Aorta (tissue), 5 donors: ENCODE measurements at places on chromosomes 4 and X. TPM values are rescaled to one million over a fixed set of nuclear protein-coding genes. Genes with fewer than 3 reads are reported as not detected.

The GLRA3 gene
- not detected for total RNA-seq

DNA sequence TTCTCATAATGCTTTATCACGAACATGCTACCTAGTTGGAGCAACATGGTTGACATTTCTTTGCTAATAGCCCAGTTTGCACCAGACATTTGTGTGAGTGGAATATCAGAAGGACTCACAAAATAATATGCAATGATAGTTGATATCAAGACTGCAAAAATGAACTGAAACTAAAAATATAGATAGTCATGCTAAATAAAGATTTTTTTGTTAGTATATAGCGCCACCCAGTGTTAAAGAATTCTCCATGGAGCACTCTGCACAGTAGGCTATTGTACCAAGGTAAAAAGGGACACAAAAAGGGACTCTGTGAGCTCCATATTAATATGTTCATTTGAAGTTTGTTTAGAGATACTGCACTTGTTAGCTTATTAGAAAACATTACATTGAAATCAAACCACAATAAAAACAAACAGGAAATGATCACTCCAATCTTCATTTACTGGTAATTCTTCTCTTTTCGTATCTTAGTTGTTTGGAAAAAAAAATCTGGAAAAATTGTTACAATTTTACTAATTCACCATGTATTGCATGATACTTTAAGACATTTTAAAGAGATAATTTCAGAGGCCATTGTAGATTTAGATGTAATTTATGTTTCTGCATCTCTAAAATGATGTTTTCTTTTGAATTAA lies 1509.6 kb downstream of the ADGRL3 start:
- no peak overlapping the region for H3K27ac ChIP-seq
- DNase-seq, result no peak
- peak overlapping the region; percentile 43 for H3K4me3 ChIP-seq
- no peaks in the 10 kb centered on the region for H3K27me3 ChIP-seq
- no peaks in the 10 kb centered on the region for H3K36me3 ChIP-seq

The PTTG2 gene
- total RNA-seq, result 5.9 TPM

DNA sequence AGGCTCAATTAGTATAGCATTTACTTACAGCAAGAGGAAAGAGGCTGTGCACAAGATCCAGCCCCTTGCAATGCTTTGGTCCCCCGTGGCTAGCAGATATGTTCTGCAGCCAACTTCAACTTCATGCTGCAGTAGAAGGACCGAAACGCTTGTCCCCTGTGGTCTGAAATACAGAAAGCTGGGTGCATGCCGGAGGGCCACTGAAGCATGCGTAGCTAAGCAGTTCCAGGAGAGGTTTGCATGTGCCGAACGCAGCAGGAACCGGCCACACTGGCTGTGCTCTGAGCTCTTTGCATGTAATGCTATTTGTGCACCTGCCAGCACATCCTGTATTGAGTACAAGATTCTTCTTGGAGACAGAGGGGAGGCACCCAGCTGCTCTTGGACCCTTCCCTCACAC lies 35.8 kb upstream of the SHISA3 start:
- no peak for DNase-seq
- H3K4me1 ChIP-seq, result no peaks in the 10 kb centered on the region
- H3K27ac ChIP-seq, result no peak overlapping the region

GRCh38 chr4:111601671-111602070 lies 543.6 kb upstream of the FAM241A start:
- H3K27ac ChIP-seq, result no peak overlapping the region
- H3K4me3 ChIP-seq, result no peak overlapping the region
- no peaks in the 10 kb centered on the region for H3K36me3 ChIP-seq
- H3K4me1 ChIP-seq, result no peaks in the 10 kb centered on the region

GRCh38 chrX:50827996-50828395 lies 14.0 kb upstream of the SHROOM4 start:
- no peaks in the 10 kb centered on the region for H3K4me1 ChIP-seq
- DNase-seq, result no peak
- no peaks in the 10 kb centered on the region for H3K27me3 ChIP-seq
- no peak overlapping the region for H3K27ac ChIP-seq
- H3K4me3 ChIP-seq, result no peak overlapping the region

DNA sequence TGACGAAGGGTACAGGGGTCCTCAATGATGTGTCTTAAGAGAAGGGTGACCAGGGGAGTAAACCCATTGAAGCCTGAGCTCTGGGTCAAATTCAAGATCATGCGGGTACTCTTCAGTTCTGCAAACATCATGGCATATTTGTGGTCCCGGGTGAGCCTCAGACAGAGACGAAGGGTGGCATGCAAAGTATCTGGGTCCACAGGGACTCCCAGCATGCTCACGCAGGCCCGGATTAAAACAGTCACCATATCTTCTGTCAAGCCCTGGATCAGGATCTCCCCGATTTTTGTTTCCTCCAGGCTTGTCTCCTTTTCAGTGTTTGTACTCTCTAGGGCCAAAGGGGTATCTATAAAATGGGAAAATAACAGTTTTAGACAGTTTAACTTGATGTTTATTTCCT lies 102.9 kb downstream of the HUWE1 start:
- DNase-seq, result no peak
- no peaks in the 10 kb centered on the region for H3K27me3 ChIP-seq
- no peak overlapping the region for H3K27ac ChIP-seq
- no peaks in the 10 kb centered on the region for H3K4me1 ChIP-seq
- no peak overlapping the region for H3K4me3 ChIP-seq
- H3K36me3 ChIP-seq, result no peaks in the 10 kb centered on the region

DNA sequence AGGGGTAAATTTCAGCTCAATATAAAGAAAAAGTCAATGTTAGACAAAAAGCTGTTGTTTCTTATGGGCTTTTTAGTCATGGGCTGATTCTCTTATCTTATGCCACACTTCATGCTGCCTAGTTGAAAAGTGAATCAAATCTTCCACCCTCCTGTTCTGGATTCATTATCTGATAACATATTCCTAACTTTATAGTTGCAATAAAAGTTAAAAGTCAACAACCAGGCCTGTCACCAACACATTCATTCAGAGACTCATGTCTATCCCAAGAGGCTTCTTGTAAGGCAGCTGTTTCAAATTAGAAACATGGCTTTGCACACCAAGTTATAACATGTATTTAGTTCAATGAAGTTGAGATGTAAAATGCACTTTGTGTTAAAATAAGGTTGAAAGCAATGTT lies 243.8 kb downstream of the ADAMTS3 start:
- H3K27ac ChIP-seq, result no peak overlapping the region
- no peak for DNase-seq
- no peak overlapping the region for H3K4me3 ChIP-seq
- H3K36me3 ChIP-seq, result no peaks in the 10 kb centered on the region
- no peaks in the 10 kb centered on the region for H3K27me3 ChIP-seq
- H3K4me1 ChIP-seq, result no peaks in the 10 kb centered on the region

GRCh38 chr4:120995266-120996010 lies 72.9 kb upstream of the PRDM5 start:
- DNase-seq, result no peak
- H3K4me3 ChIP-seq, result no peak overlapping the region
- no peaks in the 10 kb centered on the region for H3K4me1 ChIP-seq

The DMD gene
- total RNA-seq, result 260 TPM

DNA sequence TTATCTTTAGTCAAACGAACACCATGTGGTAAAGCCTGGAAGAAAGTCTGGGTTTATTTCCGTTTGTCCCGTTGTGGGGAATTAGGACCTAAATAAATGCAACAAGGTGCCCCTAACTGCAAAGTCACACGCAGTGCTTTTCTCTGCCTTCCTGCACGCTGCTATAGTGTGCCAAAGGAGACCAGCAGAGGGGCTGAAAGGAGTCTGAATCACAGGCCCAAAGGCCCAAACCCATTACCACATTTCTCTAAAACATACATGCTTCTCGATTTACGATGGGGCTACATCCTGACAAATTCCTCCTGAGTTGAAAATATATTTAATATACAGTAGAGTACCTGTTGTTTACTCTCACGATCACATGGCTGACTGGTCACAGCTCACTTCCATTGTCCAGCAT lies 4.5 kb downstream of the VEGFC start:
- H3K4me3 ChIP-seq, result no peak overlapping the region
- H3K36me3 ChIP-seq, result no peaks in the 10 kb centered on the region
- no peaks in the 10 kb centered on the region for H3K4me1 ChIP-seq
- H3K27ac ChIP-seq, result no peak overlapping the region
- no peaks in the 10 kb centered on the region for H3K27me3 ChIP-seq

GRCh38 chr4:78100060-78100459 lies 42.9 kb downstream of the FRAS1 start:
- H3K27me3 ChIP-seq, result no peaks in the 10 kb centered on the region
- no peak for DNase-seq
- H3K36me3 ChIP-seq, result no peaks in the 10 kb centered on the region
- H3K27ac ChIP-seq, result no peak overlapping the region
- no peak overlapping the region for H3K4me3 ChIP-seq

DNA sequence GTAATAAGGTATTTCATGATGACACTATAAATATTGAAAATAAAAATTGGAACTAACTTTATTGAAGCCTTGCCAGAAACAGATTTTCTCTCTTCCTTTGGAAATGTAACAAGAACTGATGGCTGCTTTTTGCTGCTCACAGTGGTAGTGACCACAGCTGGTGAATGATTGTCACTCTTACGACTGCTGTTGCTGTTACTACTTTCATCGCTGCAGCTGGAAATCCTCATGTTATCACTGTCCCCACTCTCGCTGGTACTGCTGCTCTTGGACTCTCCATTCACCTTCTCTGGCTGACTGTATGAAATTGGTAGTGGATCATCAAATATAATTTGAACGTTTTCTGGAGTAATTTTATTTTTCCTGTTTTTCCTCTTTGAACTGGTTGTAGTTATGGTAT lies 28.5 kb upstream of the COX18 start:
- H3K4me1 ChIP-seq, result no peaks in the 10 kb centered on the region
- no peak overlapping the region for H3K27ac ChIP-seq
- no peak overlapping the region for H3K4me3 ChIP-seq
- H3K27me3 ChIP-seq, result no peaks in the 10 kb centered on the region

DNA sequence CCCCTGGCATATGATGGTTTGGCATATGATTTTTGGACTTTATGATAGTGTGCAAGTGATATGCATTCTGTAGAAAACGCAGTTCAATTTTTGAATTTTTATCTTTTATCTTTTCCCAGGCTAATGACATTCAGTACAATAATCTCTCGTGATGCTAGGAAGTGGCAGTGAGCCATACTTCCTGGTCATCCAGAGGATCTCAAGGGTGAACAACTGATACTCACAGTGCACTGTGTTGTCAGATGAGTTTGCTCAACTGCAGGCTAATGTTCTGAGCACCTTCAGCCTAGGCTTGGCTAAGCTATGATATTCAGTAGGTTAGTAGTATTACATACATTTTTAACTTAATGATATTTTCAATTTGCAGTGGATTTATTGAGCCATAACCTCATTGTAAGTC lies 405.3 kb downstream of the PCDH7 start:
- H3K27me3 ChIP-seq, result no peaks in the 10 kb centered on the region
- no peak overlapping the region for H3K27ac ChIP-seq
- H3K36me3 ChIP-seq, result no peaks in the 10 kb centered on the region
- no peak overlapping the region for H3K4me3 ChIP-seq
- H3K4me1 ChIP-seq, result peaks cover 8% of the 10 kb centered on the region
